ENCODE measurements at places on chromosomes 3 and 15. TPM values are rescaled to one million over a fixed set of nuclear protein-coding genes. Genes with fewer than 3 reads are reported as not detected.

Gene CATSPER2
- 10.0 TPM for polyA plus RNA-seq

Gene MORC1
- 0.60 TPM for polyA plus RNA-seq

Gene LYZL4
- polyA plus RNA-seq = not detected

Gene SYNM
- polyA plus RNA-seq = 1.8 TPM

Gene TNFSF10
- 32.1 TPM for polyA plus RNA-seq

Gene CKMT1B
- polyA plus RNA-seq = 0.66 TPM

Gene PRSS50
- 3.1 TPM for polyA plus RNA-seq

Gene PIK3CB
- 34.1 TPM for polyA plus RNA-seq

Gene MRAS
- 31.8 TPM for polyA plus RNA-seq

Gene TEX55
- not detected for polyA plus RNA-seq

DNA sequence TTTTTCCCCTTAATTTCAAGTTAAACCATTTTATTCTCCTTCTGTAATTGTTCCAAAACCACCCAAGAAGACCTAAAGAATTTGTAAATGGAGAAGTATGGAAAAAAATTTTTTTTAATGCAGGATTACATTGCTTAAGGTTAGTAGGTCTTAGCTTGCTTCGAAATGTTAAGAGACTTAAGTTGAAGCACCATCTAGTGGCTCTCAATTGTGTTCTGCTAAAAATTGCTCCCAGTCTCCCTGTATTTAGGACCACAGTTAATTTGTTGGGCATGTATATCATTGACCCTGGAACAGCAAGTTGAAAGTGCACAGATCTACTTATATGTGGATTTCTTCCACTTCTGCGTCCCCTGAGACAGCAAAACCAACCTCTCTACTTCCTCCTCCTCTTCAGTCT, 32.4 kb downstream of the CD200R1L start:
- DNase-seq = no peak

DNA sequence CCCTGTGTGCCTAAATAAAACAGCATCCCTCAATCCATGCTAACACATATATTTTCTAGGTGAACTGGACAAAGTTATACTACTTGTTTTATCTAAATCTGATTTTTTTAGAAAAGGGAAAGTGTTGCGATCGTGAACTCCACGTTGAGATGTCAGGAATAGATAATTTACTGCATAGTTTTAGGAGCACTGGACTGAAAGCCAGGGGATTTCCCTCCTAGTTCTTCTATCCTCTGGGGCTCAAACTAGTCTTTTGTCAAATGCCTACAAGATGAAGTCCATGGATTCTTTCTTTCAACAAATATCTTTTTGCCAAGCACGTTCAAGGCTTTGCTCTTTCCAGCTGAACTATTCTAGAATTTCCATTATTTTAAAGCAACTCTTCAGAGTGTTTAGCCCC, 617 bp upstream of the HPS3 start:
- no peak for DNase-seq

DNA sequence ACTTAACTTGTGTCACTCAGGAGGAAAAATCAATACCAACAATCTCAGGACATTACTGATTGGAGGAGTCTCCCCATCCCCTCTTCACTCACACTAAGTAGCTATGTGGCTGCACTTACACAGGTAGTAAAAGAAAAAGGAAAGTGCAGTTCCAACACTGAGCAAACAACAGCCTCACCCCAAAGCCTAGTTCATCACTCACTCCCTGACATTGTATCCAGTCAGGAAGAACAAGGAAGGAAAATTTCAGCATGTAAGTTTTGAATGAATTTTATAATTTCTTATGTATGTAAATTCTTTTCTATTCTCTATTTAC, 273.4 kb downstream of the IGSF11 start:
- DNase-seq = no peak

- DNase-seq = no peak
These were observed 40.2 kb upstream of the SLC6A11 start for GRCh38 chr3:10775828-10776227.

- DNase-seq = no peak
These were observed 76.6 kb upstream of the PTX3 start for GRCh38 chr3:157360044-157360443.

- no peak for DNase-seq
These were observed 287.0 kb upstream of the LYSMD4 start for GRCh38 chr15:100020189-100020588.

DNA sequence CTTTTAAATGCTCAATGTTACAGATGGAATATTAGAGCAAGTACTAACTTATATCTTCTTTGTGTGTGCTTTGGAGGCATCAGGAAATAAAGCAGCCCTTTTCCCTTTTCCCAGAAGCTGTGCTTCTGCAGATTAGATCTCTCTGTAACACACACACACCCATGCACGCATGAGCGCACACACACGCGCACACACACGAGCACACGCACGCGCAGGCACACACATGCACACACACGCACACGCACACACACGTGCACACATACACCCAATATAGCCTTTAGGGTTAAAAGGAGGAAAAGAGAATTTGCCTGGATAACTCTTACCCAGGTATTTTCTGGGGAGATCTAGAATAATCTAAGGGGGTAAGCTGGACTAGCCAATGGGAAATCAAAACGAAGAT, 56.9 kb downstream of the TFRC start:
- DNase-seq = no peak

- no peak for DNase-seq
These were observed 64.7 kb downstream of the IGF1R start for GRCh38 chr15:98712845-98713584.

GRCh38 chr15:85570336-85570735, 189.9 kb downstream of the AKAP13 start:
- DNase-seq = no peak

GRCh38 chr3:48042071-48042760, 26.0 kb upstream of the MAP4 start:
- DNase-seq = no peak

- DNase-seq = no peak
These were observed 575 bp upstream of the PCYT1A start for GRCh38 chr3:196288141-196288460.

- no peak for DNase-seq
These were observed 131.7 kb downstream of the ATP8B4 start for GRCh38 chr15:49987198-49987785.

DNA sequence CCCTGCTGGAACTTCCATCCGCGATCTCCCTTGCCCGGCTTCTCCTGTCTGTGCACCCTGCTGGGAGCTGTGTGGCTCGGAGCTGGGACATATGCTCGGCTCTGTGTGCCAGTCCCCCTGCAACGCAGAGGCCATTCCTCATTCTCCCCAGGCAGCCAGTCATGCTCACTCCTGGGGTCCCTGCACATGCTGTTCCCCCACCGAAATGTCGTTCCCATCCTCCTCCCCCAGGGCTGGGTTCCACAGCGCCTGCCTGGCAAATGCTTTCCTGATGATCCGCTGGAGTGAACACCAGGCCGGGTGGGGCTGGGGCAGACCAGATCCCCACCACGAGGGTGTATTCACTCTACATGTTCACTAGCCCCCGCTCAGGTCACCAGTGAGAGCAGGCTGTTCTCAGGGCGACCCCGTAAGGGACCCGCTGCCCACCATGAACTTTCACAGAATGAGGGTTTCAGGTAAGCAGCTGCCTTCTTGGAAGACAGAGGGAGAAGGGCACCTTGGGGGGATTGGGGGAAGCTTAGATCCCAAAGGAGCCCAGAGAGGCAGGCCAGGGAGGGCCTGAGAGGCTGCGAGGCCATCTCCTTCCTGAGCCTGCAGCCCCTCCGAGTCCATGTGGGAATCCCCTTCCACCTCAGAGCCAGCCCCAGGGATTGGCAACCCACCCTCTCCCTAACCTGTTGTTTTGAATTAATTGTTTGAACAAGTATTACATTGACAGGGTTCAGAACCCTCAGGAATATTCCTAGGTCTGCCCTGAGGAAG, 88.7 kb upstream of the IQSEC1 start:
- no peak for DNase-seq

All from left renal pelvis (tissue), 4 donors.